Cardiac muscle cell (in vitro differentiated cells and primary cell): ENCODE measurements at places on chromosomes 12 and 14.

GRCh38 chr12:132244724-132245295, 84.6 kb downstream of the GALNT9 start:
- no peak overlapping the region for H3K27ac ChIP-seq
- no peak overlapping the region for H3K4me3 ChIP-seq
- H3K27me3 ChIP-seq, result no peaks in the 10 kb centered on the region
- H3K4me1 ChIP-seq, result no peaks in the 10 kb centered on the region
- DNase-seq, result no peak

DNA sequence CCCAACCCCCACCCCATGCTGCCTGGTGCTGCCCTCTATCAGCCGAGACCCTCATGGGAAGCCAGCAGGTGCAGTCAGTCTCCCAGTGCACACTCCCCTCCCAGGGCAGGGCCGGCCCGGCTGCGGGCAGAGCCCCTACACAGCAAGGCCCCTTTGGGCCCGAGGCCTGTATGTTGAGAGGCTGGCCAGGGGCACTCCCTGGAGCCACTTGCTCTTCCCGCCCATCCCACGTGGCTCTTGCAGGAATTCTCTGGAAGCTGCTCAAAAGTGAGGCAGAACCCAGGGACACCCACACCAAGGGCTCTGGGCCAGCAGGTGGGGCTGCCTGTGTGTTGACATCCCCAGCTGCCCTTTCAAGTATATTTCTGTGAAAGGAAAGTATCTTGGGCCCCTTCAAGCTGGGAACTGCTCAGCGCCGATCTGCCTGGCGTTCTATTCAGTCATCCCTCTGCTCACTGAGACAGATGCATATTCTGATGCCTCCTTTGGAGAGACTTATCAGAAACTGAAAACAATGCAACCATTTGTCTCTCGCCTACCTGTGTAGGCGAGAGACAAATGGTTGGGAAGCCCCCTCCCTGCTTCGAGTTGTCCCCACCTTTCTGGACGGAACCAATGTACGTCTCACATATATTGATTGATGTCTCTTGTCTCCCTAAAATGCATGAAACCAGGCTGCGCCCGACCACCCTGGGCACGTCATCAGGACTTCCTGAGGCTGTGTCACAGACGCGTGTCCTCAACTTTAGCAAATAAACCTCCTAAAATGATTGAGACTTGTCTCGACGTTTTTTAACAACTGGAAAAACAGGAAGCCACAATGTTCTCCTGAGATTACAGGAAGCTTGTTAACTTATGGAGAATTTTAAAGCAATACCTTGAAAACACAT, 6.0 kb downstream of the GPR132 start:
- H3K27ac ChIP-seq, result no peak overlapping the region
- no peak for DNase-seq
- H3K27me3 ChIP-seq, result peaks cover 19% of the 10 kb centered on the region
- H3K36me3 ChIP-seq, result no peaks in the 10 kb centered on the region

DNA sequence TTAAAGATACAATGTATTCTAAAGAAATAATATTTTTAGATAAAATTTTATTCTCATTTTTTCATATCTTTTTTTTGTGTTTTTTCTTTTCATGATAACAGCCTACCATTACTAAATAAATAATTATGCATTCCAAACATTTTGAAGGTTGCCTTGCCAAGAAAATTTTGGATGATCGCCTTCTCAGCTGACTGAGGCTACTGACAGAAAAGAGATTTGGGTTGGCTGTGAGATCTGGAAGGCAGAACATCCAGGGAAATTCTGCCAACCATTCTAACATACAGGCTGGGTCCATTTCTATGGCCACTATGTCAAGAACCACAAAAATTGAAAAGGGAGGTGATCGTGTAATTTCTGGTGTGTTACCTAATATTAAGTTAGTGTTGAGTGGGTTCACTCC, 48.1 kb downstream of the GALNT8 start:
- H3K27ac ChIP-seq, result no peak overlapping the region
- no peaks in the 10 kb centered on the region for H3K4me1 ChIP-seq
- no peak overlapping the region for H3K4me3 ChIP-seq
- no peaks in the 10 kb centered on the region for H3K36me3 ChIP-seq
- DNase-seq, result no peak

DNA sequence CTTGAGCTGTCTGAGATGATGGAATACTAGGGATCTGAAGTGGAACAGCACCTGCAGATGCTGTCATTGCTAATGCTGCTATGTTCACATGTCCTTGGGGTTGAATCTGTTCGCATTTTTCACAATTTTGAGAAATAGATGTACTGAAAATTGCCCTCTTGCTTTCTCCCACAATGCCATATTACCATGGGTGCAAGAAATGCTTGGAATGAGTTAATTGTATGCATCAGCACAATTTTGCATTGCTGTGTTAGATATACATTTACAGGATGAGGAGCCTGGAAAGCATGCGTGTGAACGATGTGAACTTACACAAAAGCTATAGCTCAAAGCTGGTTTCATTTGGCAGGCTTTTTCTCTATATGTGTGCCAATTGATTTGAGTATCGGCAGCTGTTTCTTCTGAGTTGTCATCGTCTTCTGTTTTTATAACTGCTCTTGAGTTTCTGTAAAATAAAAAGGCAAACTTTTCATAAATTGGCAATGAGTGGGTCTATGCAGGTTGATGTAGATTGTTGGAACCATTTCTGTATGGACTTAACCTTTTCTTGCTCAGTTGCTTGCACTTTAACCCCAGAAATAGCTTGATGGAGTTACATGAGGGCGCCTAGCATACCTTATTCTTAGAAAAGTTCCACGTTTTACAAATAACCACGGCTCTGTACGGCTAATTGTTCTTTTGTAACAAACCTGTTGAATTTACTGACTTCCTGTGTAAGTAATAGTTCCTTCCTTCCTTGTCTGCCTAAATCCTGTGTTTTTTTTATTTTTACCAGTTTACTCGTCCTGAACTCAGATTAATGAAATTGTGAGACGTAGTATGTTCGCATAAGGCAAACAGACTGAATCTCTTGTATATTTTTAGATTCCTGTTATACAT, 105.9 kb downstream of the FGD4 start:
- H3K27ac ChIP-seq, result no peak overlapping the region
- H3K27me3 ChIP-seq, result no peaks in the 10 kb centered on the region
- DNase-seq, result no peak
- H3K36me3 ChIP-seq, result no peaks in the 10 kb centered on the region

DNA sequence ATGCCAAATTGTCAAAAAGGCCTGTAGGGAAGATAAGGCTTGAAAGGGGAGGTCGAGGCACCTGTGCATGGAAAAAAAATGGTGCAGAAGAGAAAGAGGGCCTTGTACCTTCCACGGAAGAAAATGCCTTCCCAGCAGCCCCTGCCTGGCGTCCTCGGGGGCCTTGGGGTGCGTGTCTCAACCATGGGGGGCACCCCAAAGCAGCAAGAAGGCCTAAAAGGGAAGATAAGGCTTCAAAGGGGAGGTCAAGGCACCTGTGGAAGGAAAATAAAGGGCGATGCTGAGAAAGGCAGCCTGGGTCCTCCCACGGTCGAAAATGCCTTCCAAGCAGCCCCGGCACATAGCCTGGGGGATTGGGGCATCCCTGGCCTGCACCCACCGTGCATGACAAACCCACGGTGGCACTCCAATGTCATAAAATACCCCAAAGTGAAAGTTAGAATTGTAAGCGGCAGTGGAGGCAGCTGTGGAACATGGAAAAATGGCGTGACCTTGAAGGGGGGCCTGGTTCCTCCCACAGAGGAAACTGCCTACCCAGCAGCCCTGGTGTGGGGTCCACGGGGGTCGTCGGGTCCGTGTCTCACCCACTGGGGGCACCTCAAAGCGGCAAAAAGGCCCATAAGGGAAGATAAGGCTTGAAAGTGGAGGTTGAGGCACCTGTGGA, 275.0 kb downstream of the ALG10 start:
- no peak overlapping the region for H3K4me3 ChIP-seq
- H3K36me3 ChIP-seq, result no peaks in the 10 kb centered on the region
- H3K27me3 ChIP-seq, result no peaks in the 10 kb centered on the region
- H3K27ac ChIP-seq, result no peak overlapping the region
- H3K4me1 ChIP-seq, result no peaks in the 10 kb centered on the region

- peak; percentile 27 for DNase-seq
- H3K36me3 ChIP-seq, result no peaks in the 10 kb centered on the region
- H3K27ac ChIP-seq, result peak overlapping the region; percentile 57
- H3K27me3 ChIP-seq, result no peaks in the 10 kb centered on the region
These were observed 236.7 kb downstream of the MDGA2 start for GRCh38 chr14:47438650-47439140.

GRCh38 chr14:35535483-35536112, 1.6 kb downstream of the INSM2 start:
- DNase-seq, result no peak
- H3K4me1 ChIP-seq, result peaks cover 10% of the 10 kb centered on the region
- no peak overlapping the region for H3K27ac ChIP-seq

DNA sequence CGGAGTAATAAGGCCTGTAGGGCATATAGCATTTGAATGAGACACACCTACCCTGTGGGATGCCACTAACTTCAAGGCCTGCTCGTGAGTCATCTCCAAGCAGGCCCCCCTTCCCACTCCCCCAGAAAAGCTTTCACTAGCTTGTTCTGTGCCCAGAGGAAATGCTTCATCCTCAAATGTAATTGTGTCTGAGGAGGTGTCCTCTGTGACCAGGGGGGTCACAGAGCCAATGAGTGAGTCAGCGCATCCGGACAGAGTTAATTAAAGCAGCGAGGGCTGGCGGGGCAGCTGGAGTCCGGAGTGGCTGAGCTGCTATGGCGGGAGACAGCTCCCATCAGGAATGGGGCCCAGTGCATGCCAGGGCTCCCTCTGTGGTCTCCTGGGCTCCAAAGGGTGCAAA, 27.0 kb upstream of the ESRRB start:
- no peaks in the 10 kb centered on the region for H3K36me3 ChIP-seq
- no peak overlapping the region for H3K27ac ChIP-seq
- peaks cover 26% of the 10 kb centered on the region for H3K27me3 ChIP-seq
- no peaks in the 10 kb centered on the region for H3K4me1 ChIP-seq
- peak; percentile 63 for DNase-seq
- H3K4me3 ChIP-seq, result no peak overlapping the region

DNA sequence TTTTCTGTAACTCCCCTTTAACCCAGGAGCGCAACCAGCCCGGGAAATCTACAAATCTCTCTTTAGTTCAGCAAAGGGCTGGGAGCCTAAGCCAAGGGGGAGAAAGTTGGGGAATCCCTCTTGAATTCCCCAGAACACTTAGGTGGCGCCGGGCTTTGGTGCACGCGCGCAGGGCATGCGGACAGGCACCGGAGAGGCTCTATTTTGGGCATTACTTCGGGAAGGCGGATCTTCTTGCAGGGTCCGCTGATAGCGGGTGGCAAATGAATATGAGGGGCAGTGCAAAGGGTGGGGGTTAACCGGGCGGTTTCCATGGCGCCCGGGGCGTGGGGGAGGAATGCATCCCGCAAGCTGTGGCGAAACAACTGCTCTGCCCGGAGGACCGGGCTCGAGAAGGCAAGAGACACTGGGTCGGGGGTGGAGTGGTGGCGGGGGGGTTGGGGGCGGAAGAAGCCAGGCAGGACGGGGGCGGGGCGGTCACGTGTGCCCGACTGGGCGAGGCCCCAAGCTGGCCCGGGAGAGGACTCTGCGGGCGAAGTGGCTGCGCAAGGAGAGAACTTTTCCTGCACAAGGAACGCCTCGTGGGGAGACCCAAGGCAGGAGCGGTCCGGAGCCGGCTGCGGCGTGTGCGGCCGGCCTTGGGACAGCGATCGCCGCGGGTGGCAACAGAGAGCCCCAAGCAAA, at the start of gene FLVCR2:
Gene FLVCR2, plus strand, starts transcription at position 519 of the 684 bp plus-strand sequence. CDS start 353 bp downstream, outside the sequence.
- H3K4me1 ChIP-seq, result peaks cover 8% of the 10 kb centered on the region
- peak; percentile 89 for DNase-seq
- H3K27me3 ChIP-seq, result no peaks in the 10 kb centered on the region

- H3K36me3 ChIP-seq, result peaks cover 33% of the 10 kb centered on the region
- H3K27ac ChIP-seq, result no peak overlapping the region
- no peaks in the 10 kb centered on the region for H3K4me1 ChIP-seq
- H3K27me3 ChIP-seq, result no peaks in the 10 kb centered on the region
- H3K4me3 ChIP-seq, result no peak overlapping the region
These were observed 172.7 kb downstream of the ANO6 start for GRCh38 chr12:45388545-45388944.

DNA sequence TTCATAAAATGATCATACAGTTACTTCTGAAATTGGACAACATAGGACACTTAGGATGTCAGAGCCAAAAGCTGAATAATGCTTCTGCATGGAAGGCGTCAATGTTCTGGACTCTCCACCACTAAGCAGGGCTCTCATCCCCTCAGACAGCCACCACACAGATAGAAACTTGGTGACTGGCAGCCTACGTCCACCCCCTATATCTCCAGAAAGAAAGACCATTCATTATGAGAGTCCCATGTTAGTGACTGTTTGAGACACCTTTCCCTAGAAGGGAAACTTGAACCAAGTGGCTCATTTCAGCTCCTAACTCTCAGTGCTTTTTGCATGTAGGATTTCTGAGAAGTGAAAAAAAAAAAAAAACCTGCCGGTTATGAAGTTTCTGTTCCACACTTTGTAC, 251.0 kb upstream of the FKBP4 start:
- no peaks in the 10 kb centered on the region for H3K36me3 ChIP-seq
- H3K27ac ChIP-seq, result no peak overlapping the region
- no peaks in the 10 kb centered on the region for H3K4me1 ChIP-seq

DNA sequence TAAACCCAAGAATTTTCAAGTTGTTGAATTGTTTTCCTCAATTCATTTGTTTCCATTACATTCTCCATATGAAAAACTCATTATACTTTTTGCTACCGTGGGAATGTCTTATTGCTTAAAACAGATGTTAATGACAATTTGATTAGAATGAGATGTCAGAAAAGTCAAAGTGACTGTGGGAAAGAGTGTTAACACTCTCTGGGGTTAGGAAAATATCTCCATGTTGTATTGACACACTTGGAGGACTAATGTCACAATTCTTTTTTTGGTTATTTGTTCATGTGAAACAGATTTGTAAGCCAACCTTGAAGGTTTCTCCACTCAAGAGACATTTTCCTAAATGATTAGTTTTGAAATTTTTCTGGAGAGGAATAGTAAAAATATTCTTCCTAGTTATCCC, 47.2 kb upstream of the CMAS start:
- H3K4me1 ChIP-seq, result no peaks in the 10 kb centered on the region
- H3K27me3 ChIP-seq, result no peaks in the 10 kb centered on the region
- H3K27ac ChIP-seq, result no peak overlapping the region
- H3K4me3 ChIP-seq, result no peak overlapping the region
- no peaks in the 10 kb centered on the region for H3K36me3 ChIP-seq

GRCh38 chr12:52493172-52493571, at the start of gene KRT6A:
KRT6A (minus strand) TSS chr12:52493257; CDS start chr12:52493188, 69 bp downstream.
- H3K4me1 ChIP-seq, result peaks cover 7% of the 10 kb centered on the region
- DNase-seq, result no peak
- H3K4me3 ChIP-seq, result no peak within 1 kb of the TSS
- no peak within 1 kb of the TSS for H3K27ac ChIP-seq
- peaks cover 3% of the 10 kb centered on the region for H3K27me3 ChIP-seq
